ENCODE measurements at places on chromosomes 6 and 20.

GRCh38 chr20:42370075-42370474 lies 751.9 kb upstream of the CHD6 start:
- no peak for DNase-seq

DNA sequence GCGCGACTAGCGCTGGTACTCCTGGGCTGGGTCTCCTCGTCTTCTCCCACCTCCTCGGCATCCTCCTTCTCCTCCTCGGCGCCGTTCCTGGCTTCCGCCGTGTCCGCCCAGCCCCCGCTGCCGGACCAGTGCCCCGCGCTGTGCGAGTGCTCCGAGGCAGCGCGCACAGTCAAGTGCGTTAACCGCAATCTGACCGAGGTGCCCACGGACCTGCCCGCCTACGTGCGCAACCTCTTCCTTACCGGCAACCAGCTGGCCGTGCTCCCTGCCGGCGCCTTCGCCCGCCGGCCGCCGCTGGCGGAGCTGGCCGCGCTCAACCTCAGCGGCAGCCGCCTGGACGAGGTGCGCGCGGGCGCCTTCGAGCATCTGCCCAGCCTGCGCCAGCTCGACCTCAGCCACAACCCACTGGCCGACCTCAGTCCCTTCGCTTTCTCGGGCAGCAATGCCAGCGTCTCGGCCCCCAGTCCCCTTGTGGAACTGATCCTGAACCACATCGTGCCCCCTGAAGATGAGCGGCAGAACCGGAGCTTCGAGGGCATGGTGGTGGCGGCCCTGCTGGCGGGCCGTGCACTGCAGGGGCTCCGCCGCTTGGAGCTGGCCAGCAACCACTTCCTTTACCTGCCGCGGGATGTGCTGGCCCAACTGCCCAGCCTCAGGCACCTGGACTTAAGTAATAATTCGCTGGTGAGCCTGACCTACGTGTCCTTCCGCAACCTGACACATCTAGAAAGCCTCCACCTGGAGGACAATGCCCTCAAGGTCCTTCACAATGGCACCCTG lies 1.6 kb downstream of the TPBG start:
- DNase-seq: peak; percentile 37

DNA sequence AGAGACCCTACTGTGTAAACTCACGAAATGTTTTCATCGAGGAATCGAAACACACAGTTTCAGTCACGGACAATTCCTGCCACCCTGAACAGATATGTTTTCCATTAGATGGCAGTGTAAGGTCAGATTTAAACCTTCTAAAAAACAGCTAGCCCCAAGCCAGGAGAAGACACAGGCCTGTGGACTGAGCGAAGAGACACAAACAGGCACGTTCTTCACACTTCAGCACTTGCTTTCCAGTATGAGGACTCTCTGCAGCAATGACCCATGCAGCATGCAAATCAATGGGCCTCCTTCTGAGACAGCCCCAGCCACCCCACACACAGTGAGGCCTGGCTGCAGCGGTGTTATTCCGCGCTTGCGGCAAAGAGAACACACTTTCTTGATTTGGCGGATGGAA lies 31.9 kb downstream of the HUS1B start:
- no peak for DNase-seq

- DNase-seq: no peak
These were observed 239.0 kb upstream of the KCNQ5 start for GRCh38 chr6:72382602-72383529.

GRCh38 chr6:110250058-110250457 lies 69.8 kb downstream of the CDC40 start:
- DNase-seq: no peak

DNA sequence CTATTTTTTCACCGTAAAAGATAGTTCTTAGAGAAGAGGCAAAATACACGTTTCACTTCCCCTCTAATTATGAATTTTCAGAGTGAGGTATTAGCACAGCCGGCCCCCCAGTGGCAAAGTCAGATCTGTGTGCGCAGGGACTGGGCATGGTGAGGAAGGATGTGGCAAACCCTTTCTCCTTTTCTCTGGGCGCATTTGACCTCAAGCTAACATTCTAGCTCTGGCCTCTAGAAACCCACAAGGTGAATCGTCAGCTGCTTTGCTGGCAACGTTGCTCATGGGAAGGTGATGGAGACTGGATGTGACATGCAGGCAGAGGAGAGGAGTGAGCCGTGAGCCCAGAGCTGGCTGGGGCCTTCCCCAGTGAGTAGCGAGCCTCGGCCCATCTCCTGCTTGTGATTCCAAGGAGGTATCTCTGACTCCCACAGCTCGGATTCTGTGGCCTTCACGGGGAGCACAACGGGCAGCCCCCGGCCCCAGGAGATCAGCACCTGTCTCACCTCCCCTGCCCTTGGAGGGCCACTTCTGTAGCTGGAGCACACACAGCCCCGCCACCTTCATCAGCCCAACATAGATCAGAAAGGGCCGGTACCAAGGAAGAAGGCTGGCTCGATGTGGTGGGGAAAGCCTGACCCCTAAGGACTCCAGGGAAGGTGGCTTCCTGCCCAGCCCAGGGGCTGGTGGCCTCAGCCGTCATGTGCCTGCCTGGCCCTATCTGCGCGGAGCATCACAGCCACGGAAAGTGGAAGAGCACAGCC lies 152.8 kb downstream of the TAF4 start:
- DNase-seq: no peak

DNA sequence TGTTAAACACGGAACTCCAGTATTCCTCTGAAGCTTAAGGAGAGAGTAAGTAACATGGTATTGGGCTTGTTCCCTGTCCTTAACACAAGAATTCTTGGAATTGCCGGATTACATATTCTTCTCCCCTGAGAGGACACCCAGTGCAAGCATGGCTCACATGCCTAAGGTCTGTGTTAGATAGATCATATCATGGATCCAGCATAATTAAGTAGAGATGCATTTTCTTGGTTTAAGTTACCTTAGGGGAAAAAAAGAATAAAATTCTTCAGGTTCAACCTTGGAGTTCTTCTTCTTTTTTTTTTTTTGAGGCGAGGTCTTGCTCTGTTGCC lies 53.9 kb downstream of the AKAP12 start:
- DNase-seq: no peak

GRCh38 chr6:75201901-75202672 lies 3.8 kb downstream of the COL12A1 start:
- DNase-seq: peak; percentile 33

GRCh38 chr20:11890331-11891076 lies 27.2 kb upstream of the BTBD3 start:
- peak; percentile 72 for DNase-seq

DNA sequence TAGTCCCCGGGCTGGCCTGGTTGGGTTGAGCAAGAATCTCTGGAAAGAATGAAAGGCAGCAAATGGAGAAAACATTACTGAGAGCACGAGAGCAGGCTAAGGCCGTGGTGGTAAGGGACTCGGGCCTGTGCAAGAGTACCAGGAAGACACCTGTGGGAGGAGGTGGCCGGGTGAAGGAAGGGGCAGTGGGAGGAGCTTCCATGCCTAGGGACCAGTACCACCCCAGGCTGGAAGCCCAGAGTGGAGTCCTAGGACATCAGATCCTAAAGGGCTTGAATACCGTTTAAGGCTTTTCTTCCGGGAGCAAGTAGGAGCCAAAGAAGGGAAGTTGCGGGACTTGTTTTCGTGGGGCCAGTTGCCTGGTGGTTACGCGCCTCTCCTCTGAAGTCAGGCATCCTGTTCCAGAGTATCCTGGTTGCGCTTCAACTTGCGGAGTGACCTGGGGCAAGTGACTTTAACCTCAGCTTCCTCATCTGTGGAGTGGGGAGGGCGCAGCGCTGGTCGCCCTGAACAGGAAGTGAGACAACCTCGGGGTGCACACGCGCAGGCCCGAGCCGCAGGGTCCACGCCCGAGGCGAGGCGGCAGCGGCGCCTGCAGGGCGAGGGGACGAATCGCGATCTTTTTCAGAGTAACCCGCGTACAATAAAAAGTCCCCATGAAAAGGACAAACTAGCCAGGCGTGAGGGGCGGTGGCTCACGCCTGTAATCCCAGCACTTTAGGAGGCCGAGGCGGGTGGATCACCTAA lies 1.1 kb upstream of the TPD52L2 start:
- DNase-seq: peak; percentile 80

DNA sequence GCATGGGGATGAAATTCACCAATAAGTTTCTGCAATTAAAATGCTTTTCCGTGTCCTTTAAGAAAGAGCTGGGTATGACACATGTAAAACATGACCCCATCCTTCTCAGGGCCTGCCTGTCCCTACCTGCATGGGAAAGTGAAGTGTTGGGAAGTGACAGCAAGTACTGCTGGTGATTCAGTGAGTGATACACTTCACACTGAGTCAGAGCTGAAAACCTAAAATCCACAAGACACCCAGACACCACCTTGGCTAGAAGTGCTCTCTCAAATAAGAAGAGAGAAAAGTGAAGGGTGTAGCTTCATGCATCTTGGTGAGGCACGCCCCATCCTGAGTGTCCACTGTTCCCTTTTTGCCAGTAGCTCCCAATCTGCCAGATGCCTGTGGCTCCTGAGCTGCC lies 3.3 kb downstream of the RAB22A start:
- DNase-seq: no peak

GRCh38 chr6:38714239-38715015 lies 684 bp upstream of the DNAH8 start:
- no peak for DNase-seq

DNA sequence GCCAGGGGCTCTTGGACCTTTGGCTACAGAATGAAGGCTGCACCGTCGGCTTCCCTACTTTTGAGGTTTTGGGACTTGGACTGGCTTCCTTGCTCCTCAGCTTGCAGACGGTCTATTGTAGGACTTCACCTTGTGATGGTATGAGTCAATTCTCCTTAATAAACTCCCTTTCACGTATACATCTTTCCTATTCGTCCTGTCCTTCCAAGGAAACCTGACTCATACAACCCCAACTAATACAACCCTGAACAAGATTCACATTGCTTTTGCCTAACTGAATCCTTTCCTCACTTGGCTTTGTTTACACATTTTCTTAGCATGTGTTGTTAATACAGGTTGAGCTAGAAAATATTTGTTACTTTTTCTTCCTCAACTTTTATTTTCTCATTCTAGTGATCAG lies 21.9 kb downstream of the TBXT start:
- DNase-seq: no peak

DNA sequence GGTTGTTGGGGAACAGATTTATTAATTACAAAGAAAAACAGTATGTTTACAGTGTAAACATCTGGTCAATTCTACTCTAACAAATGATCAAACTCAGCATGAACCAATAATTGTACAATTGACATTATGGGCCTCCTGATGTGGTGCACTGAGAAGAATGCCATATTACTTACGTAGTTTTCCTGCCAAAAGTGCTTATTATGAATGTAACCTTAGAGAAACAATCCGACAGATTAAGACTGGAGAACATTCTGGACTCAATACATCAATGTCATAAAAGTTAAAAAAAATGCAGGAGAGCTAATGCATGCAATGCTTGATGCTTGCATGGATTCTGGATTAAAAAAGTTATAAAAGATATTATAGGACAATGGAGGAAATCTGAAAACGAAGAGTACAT lies 69.0 kb downstream of the LYRM4 start:
- no peak for DNase-seq

GRCh38 chr6:93515736-93516135 lies 96.4 kb upstream of the EPHA7 start:
- DNase-seq: no peak

- no peak for DNase-seq
These were observed 68.6 kb upstream of the CCN6 start for GRCh38 chr6:111985202-111985731.

GRCh38 chr6:161162722-161163121 lies 111.1 kb downstream of the AGPAT4 start:
- no peak for DNase-seq
